ENCODE measurements at places on chromosomes 2 and 18. TPM values are rescaled to one million over a fixed set of nuclear protein-coding genes. Genes with fewer than 3 reads are reported as not detected.

DNA sequence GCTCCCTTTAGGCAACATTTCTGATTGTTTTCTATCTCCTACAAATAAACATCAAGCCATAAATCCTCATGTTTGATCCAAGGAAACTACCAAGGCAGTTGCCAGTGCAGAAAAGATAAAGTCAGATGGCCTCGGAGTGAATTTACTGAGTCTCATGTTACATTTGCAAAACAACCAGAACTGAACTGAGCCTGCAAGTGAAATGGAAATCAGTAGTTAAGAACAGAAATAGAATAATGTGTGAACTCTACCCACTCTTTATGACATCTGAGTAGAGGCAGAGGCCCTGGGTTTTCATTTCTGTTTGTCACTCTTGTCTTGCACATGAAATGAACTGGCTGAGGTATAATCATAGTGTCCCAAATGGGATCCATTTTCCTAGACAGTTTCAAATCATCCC is 20.4 kb upstream of the DAPL1 start:
- DNase-seq = no peak

DNA sequence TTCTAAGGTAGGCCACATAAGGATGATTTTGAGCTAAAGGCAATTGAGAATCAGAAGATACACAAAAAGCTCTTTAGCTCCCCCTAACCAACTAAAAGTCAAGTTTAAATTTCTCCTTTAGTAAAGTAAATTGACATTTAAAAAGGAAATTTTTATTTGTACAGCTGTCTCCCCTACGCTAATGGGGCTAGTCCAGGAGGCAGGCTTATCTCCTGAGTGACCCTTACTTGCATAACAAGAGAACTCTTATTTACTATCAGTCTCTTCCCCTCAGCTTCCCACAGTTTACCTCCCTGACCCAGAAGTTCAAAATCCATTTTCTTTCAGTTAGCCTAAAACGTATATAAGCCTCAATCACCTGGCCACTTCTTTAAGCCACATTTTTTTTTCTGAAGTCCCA is 1002.8 kb upstream of the NRXN1 start:
- DNase-seq = peak; percentile 1

- DNase-seq = no peak
These were observed 41.5 kb upstream of the GPC1 start for GRCh38 chr2:240393831-240394410.

Gene PSMA8
- polyA plus RNA-seq = not detected

Gene NT5DC4
- polyA plus RNA-seq = 0.83 TPM

Data from left kidney (tissue), 8 donors.